Sigmoid colon (tissue), 7 donors: ENCODE measurements at places on chromosomes 1 and 21. TPM values are rescaled to one million over a fixed set of nuclear protein-coding genes. Genes with fewer than 3 reads are reported as not detected.

DNA sequence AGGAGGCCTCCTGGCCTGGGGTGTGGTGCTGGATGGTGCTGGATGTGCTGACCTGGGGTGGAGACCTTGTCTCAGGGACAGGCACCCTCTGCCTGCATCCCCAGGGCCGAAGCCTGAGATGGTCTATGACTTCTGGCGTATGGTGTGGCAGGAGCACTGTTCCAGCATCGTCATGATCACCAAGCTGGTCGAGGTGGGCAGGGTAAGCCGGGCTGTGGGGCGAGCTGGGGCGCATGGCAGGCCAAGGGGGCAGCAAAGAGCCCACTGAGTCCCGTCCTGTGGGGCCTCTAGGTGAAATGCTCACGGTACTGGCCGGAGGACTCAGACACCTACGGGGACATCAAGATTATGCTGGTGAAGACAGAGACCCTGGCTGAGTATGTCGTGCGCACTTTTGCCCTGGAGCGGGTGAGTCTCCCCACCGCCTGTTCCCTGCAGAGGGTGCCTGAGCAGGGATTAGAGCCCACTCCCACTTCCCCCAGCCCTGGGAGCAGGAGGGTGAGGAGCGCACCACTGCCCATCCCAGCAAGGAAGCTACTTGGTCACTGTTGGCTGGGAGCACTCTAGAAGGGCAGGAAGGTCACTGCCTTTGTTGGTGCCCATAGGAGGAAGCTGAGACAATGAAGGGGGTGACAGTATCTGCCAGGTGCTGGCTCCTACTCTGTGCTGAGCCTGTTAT is 75.2 kb downstream of the PTPRU start:
- H3K4me1 ChIP-seq, result no peaks in the 10 kb centered on the region
- peak; percentile 36 for DNase-seq
- no peaks in the 10 kb centered on the region for H3K27me3 ChIP-seq
- H3K4me3 ChIP-seq, result no peak overlapping the region
- no peak overlapping the region for H3K27ac ChIP-seq

The CD84 gene
- 2.6 TPM for total RNA-seq

The RPS6KA1 gene
- 5.1 TPM for total RNA-seq

The SMCP gene
- total RNA-seq, result not detected

The LINGO4 gene
- not detected for total RNA-seq
